ENCODE measurements at places on chromosomes 7 and 10.

- no peak for DNase-seq
These were observed 75.7 kb downstream of the PTPRE start for GRCh38 chr10:127982601-127983000.

GRCh38 chr10:6045314-6045848, 16.8 kb downstream of the IL2RA start:
- no peak for DNase-seq

GRCh38 chr7:125563964-125564529, 634.4 kb upstream of the POT1 start:
- DNase-seq: no peak

GRCh38 chr10:418226-418625, 271.2 kb downstream of the DIP2C start:
- no peak for DNase-seq

GRCh38 chr7:149220534-149220933, 18.9 kb upstream of the ZNF212 start:
- DNase-seq: no peak

GRCh38 chr7:93375603-93376002, 143.4 kb downstream of the VPS50 start:
- no peak for DNase-seq

- no peak for DNase-seq
These were observed 1.5 kb downstream of the GIMAP4 start for GRCh38 chr7:150568714-150569113.

- no peak for DNase-seq
These were observed 90.7 kb downstream of the PARP12 start for GRCh38 chr7:139972029-139972428.

DNA sequence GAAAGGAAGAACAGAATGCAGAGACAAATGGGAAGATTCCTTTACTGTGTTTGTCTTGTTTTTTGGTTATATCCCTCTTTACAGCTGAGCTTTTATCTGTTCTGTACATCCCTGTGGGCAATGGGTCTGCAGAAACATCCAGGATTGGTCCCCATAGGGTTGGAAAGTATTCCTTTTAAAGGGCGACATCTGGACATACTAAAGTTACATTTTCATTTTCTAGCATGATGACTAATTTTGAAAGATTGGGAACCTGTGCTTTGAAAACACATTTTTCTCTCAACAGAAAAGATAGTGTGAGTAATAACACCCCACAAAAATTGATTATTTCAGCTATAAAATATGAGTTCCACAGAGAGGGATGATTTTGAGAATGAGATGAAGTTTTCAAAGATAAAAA, 435.8 kb downstream of the GPAM start:
- DNase-seq: no peak

DNA sequence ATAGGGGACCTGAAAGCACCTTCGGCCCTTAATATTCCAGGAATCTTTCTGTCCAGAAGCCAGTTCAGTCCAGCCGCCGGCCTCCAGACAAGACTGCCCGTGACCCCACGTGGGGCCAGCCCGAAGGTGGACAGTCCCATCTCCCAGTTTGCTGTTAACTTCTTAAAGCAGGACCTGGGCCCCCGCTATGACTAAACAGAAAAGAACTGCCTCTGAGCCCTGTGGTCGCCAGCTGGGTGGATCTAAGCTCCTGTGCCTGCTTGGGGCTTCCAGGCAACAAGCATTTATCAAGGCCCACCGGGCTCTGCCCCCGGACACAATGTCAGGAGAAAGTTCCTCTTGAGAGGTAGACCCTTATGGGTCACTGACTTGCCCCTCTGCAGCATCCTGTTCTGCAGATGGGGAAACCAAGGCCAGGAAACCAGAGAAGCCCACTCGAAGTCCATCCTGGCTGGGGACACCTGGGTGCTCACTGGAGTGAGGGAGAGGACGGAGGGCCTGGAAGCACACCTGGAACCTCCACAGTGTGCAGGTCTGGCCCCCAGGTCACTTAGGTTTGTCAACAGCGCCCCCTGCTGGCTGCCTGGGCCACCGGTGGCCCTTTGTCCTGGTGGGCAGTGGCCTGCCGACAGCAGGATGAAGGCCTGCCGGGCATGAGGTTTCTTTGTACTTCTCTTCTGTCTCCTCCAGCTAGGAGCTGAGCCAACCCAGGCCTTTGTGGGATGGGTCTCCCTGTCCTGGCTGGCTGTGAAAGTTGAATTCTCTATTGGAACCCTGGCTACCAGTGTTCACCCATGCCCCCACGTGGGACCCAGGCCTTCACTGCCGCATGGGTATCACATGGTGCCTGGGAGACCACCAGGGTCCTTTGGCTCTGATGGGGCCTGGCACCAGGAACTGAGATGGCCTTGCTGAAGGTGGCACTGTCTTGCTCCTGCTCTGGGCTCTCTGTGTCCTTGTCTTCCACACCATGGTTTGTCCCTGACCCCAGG, 128.0 kb downstream of the ZMIZ1 start:
- peak; percentile 86 for DNase-seq

DNA sequence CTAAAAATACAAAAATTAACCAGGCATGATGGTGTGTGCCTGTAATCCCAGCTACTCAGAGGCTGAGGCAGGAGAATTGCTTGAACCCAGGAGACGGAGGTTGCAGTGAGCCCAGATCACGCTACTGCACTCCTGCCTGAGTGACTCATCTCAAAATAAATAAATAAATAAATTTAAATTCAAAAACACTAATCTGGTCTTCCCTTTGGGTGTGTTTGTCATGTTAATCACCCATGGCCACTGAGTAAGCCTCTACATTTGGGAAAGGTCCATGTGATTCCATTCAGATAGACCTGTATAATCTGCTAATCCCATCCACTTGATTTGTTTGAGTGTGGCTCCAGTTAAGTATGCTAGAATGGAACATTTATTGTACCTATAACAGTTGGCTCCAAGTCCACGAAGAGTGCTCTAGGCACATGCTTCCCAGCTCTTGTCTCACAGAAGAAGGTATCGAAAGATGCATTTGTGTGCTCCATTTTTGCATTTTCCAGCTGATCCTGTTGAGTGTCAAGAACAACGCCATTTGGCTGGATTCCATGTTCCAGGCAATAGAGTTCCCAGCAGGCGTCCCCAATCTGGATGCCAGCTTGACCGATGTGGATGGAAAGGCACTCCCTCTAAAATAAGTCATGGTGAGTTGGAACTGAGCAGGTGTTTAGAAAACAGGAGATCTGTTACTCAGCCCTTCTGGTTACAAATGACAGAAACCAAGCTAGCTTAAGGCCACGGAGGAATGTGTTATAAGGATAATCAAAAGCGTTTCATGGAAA, 4.0 kb downstream of the TUBAL3 start:
- DNase-seq: no peak

DNA sequence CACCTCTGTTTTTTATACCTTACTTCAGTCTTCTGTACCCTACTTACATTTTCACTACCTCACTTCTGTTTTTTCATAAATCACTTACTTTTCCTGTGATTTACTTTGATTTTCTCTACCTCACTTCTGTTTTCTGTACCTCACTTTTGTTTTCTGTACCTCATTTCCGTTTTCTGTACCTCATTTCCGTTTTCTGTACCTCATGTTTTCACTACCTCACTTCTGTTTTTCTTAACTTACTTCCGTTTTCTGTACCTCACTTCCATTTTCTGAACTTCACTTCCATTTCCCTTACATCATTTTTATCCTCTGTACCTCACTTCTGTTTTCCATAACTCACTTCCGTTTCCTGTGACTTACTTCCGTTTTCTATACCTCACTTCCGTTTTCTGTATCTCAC, 492.0 kb upstream of the AKR1E2 start:
- no peak for DNase-seq

DNA sequence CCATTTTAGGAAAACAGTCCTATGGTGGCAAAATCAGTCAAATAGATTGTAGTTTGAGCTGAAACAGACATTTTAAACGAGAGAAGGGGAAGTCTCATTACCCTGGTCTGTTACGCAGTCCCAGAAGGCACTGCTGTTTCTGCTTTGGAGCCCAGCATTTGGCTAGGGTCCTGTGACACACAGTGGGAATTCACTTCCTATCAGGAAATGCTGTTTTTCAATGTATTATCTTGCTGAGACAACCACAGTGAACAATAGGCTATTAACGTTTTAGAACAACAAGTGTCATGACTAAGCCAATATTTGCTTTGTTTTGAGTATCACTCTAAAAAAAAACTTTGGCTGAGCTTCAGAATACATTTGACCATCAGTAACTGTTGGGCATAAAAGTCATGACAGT, 74.1 kb downstream of the ADD3 start:
- DNase-seq: no peak

Data from GM10248 (cell line).